ENCODE measurements at places on chromosomes 4 and X.

DNA sequence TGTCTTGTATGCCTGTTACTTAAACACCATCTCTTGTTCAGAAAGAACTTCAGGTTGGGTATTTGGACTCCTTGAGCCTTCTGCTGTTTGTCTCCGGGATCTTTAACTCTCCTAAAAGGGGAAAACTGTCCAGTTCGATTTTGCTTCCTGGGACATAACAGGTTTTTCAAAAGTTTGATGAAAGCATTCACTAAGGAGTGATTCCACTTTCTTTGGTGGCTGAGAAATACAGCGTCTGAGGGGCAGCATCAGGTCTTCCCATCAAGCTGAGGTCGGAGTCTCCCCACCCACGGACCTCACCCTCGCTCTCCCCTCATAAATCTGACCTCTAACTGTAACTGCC lies 1.4 kb downstream of the AFAP1 start:
- DNase-seq: peak; percentile 32

DNA sequence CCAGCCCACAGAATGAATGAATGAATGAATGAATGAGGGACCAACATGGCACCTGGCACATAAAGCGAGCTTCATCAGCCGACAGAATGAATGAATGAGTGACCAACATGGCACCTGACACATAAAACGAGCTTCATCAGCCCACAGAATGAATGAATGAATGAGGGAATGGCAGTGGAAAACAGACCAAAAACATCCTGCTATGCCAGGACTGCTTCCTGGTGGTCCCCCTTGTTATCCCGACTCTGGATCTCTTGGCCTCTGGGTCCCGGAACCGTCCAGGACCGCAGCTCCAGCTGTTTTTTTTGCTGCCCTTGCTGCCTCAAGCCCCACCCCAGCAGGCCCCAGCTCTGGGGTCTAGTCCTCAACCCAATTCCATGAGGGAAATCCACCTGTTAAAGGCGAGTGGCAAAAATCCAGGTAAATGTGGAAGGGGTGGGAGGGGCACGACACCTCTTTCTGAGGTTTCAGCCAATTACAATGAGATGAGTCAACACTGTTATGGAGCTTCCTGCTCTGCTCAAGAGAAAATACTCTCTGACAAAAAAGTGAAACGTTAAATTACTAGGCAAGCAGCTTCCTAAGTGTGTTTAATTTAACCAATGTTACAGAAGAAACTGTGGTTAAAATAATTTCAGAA lies 72.0 kb upstream of the MTNR1A start:
- no peak for DNase-seq

DNA sequence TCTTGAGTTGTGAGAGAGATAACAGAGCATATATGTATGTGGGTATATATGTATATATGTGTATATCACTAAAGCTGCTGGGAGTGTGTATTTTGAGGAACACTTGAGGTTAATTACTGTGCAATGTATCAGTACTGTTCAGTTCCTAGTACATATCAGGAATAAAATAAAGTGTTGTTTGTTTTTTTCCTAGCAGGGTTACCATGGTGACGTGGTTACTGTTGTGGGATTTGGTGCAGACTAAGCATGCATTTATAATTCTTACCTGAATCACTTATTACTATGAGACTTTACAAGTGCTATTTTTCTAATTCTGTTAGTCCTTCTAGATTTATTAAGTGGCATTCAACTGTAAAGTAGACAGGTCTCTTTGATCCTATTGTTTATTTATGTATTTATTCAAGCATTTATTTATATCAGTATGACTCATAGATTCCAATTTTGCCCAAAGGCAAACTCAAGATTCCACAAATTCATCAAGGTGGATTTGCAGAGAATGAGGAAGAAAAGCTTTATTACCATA lies 26.9 kb upstream of the BEX4 start:
- no peak for DNase-seq

DNA sequence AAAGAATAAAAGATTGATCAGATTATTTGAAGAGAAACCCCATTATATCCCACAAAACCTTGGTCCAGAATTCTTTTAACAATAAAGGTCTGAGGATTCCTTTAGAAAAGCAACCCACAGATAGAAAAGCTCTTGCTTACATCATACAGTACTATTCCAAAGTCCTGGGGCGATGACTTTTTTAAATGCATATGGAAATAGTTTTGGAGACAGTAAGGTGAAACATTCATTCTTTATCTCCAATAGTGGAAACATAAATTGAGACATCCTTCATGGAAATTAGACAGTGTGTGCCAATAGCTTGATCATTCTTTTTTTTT lies 85.7 kb upstream of the UCP1 start:
- no peak for DNase-seq

DNA sequence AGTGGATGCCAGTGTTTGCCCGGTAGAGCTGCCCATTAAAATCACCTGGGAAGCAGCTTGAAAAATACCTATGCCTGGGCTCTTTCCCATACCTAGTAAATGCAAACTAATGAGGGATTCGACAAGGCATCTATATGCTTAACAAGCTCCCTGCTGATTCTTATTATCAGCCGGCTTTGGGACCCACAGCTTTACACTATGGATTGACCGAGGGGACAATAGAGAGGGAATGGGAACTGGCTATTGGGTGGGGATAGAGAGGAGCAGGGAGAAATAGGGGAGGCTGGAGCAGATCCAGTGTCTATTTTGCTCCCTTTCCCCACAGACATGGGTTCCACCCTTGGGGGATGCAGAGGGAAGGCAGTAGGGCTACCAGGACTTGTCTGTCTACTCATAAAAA lies 103.1 kb upstream of the TEX13D start:
- DNase-seq: no peak

GRCh38 chr4:125041372-125041930 lies 273.3 kb upstream of the FAT4 start:
- DNase-seq: no peak

DNA sequence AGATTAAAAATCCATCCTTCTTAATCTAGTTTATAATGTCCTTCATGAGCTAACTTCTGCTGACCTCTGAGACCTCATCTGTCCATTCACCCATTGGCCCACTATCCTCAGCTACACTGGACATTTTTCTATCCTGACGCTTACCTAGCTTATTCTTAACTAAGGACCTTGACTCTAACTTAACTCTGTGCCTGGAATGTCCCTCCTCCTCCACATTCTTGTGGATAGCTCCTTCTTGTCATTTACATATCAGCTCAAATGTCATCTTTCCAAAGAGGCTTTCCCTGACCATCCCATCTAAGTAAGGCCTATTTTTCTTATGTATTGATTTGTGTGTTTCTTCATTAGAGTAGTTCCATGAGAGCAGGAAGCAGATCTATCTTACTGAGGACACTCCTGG lies 54.7 kb downstream of the ATXN3L start:
- no peak for DNase-seq
